ENCODE measurements at places on chromosomes 7 and 10.

DNA sequence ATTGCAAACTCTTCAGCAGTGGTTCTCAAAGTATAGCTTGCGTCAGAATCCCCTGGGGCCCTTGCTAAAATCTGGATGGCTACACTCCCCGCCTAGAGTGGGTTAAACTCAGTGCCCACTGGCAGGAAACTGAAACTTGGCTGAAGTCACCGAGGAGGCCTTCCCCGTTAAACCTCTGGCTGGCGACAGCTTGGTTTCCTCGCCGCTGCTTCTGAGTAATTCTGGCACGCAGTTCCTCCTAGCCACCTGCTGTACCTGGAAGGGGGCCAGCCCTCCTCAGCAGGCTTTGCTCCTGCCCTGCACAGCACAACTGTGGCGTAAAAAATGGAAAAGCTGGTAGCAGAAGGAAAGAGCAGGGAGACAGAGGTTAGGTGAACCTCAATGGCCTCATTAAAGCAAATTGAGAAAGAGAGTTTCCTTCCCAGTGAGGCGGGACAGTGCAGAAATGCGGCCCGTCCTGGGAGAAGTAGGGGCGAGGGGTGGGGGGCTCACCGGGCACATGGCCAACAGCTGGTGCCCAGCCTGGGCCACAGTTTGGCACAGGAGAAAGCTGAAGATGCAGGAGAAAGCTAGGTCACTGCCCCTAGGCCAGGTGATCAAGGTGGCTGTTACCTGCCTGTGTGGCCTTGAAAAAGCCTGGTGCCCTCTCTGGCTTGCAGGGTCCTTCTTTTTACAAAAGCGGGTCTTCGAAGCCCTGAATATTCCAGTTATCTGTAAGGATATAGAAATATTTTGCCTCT lies 46.6 kb downstream of the ALOX5 start:
- DNase-seq: peak; percentile 63

DNA sequence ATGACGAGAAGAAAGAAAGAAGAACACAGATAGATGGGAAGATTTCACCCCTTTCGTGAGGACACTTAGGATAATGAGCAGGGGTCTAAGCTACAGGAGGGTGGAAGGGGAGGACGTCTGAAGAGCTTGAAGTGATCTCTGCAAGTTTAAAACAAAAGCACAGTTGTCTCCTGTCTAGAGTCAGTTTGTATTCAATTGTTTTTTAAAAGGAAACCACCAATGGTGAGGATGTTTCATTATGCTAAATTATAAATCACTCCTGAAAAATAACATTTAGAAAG lies 85.9 kb downstream of the ADAM12 start:
- no peak for DNase-seq

GRCh38 chr10:124736491-124737136 lies 7.6 kb downstream of the FAM53B start:
- no peak for DNase-seq

DNA sequence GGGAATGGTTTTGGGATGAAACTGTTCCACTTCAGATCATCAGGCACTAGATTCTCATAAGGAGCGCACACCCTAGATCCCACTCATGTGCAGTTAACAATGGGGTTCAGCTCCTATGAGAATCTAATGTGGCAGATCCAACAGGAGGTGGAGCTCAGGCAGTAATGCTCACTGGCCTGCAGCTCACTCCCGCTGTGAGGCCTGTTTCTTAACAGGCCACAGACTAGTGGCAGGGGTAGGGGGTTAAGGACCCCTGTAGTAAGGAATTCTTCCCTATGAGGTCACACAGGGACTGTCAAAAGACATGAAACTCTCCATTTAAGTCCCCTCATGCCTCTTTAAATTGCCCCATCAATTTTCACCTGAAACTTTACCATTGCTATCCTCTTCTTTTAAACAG lies 8.0 kb downstream of the HGF start:
- no peak for DNase-seq

GRCh38 chr7:1463676-1464223 lies 4.5 kb upstream of the MICALL2 start:
- no peak for DNase-seq

GRCh38 chr7:152014722-152015121 lies 10.8 kb upstream of the GALNT11 start:
- DNase-seq: no peak

- DNase-seq: no peak
Observed at GRCh38 chr7:36092221-36092771, 60.8 kb upstream of the EEPD1 start.

Measured in activated gamma-delta T cell treated with Interleukin-2 at 50 U/mL for 16 hours (primary cell).